ENCODE measurements at places on chromosomes 5 and 9.

DNA sequence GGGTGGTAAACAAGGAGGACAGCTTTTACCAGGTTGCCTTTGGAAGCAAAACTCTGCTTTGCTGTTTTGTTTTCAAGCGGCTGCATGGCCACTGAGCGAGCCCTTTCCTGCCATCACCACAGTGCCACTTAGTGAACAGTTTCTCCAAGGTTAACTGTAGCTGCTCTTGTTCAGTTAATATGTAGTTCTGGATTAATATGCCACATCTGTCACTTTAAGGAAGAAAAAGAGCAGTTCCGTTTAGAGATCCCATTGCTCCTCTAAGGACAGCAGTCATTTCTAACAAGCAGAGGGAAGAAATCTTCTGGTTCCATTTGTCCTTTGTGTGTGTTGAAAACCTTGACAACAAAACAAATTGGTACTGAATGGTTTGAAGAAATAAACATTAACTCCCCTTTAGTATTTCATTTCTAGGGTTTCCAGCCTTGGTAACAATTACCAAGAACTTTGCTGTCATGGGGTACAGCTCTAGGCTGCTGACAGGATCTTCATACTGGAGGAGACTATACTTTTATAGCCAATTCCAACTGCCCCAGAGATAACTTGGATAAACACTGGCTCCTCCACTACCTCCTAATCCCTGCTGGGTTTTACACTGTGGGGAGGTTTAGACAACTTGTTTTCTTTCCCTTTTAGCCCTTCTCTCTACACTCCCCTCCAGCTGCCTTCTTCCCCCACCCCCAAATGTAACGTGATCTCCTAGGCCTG is 10.3 kb upstream of the ABL1 start:
- no peak for DNase-seq

- DNase-seq = no peak
Observed at GRCh38 chr9:122265149-122265915, 650 bp downstream of the MRRF start.

DNA sequence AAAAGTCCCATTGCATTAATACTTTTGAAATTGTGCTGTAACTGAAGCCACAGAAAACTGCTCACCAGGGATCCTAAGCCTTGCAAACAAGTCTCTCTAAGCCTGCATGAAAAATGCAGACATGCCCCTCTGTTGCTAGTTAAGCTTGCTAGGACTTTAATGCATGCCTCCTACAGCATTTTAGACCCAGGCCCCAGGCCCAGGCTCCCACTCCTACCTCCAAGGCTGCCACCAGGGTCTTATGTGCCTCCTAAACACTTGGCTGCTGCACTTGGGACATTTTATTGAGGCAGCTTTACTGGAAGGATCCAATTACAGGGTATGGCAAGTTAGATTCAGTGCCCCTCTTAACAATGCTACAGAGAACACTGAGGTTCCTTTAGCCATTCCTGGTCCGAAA is 467.3 kb upstream of the CLINT1 start:
- DNase-seq = no peak

- DNase-seq = no peak
Observed at GRCh38 chr9:79559495-79560181, 12.1 kb upstream of the TLE4 start.

GRCh38 chr9:130794923-130795495 is 40.0 kb upstream of the ABL1 start:
- no peak for DNase-seq

- no peak for DNase-seq
Observed at GRCh38 chr5:151006704-151007334, 13.6 kb upstream of the GPX3 start.

DNA sequence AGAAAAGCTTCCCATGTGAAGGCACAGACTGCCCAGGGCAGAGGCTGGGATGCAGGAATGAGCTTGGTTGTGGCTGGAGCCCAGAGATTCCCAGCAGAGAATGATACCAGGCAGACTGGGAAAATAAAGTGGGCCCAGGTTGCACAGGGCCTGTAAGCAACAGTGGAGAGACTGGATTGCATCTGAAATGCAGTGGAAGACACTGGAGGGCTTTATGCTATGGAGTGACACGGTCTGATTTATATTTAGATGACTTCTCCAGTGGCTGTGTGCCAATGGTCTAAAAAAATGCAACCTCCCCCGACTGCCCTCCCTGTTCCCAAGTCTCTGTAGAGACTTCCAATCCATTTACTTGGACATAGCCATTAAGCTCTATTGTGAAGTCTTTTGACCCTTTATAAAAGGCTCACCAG is 951.1 kb upstream of the DMAC1 start:
- no peak for DNase-seq

GRCh38 chr5:117461966-117462365 is 887.3 kb upstream of the SEMA6A start:
- DNase-seq = no peak

Data from glutamatergic neuron (in vitro differentiated cells).